Hepatocyte (in vitro differentiated cells): ENCODE measurements at places on chromosomes 3 and 15. TPM values are rescaled to one million over a fixed set of nuclear protein-coding genes. Genes with fewer than 3 reads are reported as not detected.

DNA sequence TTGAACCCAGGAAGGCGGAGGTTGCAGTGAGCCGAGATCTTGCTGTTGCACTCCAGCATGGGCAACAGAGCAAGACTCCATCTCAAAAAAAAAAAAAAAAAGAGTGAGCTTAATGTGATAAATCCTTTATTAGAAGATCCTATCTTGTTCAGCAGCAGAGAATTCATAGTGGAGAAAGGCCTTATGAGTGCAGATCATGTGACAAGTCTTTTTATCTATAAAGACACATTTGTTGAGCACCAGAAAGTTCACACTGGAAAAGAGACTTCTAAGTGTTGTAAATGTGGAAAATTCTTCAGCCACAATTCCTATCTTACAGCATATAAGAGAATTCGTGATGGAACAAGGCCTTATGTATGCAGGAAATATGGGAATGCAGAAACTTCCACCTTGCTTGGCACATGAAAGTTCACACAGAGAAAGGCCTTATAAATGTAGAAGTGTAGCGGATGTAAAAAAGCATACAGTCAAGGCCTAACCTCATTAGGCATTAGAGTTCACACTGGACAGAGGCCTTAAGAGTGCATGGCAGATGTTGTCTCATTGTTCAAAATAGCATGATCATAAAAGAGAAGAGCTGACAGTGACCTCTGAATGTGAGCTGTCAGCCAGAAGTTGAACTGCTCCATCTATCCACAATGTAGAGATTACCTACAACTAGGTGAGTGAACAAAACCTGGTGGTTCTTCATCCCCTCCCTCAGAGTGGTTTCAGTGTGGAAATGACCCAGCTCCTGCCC, 16.7 kb downstream of the ADAM10 start:
- DNase-seq: no peak

DNA sequence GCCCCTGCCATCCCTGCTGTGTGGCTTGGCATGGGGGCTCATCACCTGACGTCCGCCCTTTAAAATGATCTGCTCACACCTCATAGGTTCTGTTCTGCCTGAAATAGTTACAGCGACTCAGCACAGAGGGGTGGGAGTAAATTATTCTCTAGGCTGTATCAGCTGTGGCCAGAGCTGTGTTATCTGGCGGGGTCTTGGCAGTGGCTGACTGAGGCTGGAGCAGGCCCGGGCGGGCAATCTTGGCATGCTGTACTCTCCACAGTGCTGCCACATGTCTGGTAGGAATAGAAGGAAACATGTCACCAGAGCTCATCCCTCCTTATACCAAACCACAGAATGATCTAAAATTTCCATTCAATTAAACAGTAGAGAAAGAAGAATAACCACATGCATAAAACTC, 499.9 kb upstream of the LMCD1 start:
- DNase-seq: no peak

DNA sequence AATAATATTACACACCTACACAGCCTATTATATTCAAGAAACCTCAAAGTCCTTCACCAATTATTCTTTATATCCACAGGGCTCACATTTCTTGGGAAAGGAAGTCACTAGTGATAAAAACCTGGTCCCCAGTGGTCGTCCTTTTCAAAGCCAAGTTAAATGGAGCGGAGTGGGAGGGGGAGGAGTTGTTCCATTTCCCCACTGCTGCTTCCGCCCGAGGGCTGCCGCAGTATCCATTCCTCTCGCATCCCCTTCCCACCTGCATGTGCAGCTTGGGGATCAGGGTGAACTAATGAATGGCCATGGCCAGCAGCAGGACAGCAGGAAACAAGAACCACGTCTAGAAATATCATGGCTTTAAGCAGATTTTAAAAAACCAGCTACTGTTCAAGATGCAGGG, 76.4 kb upstream of the SEMA6D start:
- no peak for DNase-seq

GRCh38 chr3:129015388-129016105, 14.4 kb downstream of the EFCC1 start:
- DNase-seq: no peak

GRCh38 chr3:42090973-42091731, at the start of gene TRAK1:
Gene TRAK1, plus strand, starts transcription at chr3:42091357. Its CDS starts 113 bp downstream, at chr3:42091470.
- peak; percentile 36 for DNase-seq

The SERINC4 gene
- 0.10 and 0.24 TPM in 2 replicates for total RNA-seq

DNA sequence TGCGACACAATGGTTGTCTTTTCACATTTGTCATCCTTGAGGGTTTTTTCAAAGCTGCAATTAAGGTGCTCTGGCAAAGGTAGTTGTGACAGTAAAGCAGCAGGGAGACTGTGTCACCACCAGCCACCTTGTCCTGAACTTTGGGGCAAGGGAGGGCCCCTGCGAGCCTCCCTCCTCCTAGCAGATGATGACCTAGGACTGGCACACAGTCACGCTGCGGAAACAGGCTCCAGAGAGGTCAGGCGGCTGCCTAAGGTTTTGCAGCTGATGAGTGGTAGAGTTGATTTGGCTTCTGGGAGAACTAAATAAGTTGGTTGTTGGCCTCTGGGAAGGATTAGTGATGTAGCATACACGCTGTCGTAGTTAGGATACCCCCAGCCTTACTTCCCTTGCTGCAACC, 62.7 kb downstream of the PDIA5 start:
- no peak for DNase-seq

DNA sequence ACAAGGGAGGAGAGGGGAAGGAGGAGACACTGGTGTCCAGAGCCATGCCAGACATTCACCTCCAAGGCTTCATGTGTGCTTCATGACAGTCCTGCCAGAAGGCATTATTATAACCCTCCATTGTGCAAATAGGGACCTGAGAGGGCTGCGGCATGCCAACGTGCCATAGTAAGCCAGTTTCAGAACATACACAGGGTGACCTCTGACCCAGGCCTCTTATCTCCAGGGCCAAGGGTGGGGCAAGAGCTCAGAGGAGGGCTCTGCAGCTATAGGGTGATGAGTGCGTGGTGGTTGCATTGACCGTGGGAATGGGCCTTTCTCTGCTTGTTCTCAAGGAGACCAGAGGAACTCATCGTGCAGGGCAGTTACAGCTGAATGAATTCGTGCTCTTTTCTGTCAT, 9.7 kb upstream of the ACSBG1 start:
- peak; percentile 22 for DNase-seq

The MST1R gene
- 7.5 and 8.7 TPM in 2 replicates for total RNA-seq

The SQOR gene
- 27.3 and 37.0 TPM in 2 replicates for total RNA-seq

GRCh38 chr15:74937272-74937589, 642 bp downstream of the COX5A start:
- DNase-seq: no peak

The P3H2 gene
- 14.5 and 29.7 TPM in 2 replicates for total RNA-seq

- peak; percentile 32 for DNase-seq
These were observed 308.4 kb downstream of the SQOR start for GRCh38 chr15:45943240-45943639.

DNA sequence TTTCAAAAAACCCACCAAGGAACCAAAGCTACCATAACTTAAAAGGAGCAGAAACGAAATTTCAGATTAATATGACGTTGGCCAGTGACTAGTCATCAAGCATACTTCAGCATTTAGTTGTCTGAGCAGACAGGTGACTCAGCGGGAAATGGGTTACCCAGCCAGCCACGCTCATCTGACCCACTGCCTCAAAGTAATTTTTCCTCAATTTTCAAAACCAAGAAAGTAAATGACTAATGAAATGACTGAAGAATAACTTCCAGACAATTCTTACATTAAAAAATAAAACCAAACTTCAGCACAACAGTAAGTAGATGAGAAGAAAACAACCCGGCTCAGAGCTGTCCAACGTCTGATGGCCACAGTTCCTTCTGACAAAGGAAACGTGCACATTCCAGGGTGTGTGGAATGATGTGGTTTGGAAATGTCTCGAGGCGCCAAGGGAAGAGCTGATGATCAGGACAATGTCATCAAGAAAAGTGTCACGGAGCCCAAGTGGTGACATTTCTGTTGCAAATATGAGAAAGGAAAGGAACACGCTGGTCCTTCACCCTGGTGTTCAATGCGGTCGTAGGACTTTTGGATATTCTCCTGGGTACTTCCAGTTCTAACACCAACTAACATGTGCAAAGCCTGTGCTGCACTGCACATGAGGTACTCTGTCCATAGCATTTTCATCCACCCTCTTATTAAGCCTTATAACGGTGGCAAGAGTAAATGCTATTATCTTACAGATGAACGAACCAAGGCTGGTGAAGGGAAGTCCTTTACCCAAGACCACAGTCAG, 79.1 kb downstream of the FOXP1 start:
- DNase-seq: no peak

The ZDHHC19 gene
- not detected in 2 replicates for total RNA-seq

The ISL2 gene
- 3.9 and 5.3 TPM in 2 replicates for total RNA-seq

DNA sequence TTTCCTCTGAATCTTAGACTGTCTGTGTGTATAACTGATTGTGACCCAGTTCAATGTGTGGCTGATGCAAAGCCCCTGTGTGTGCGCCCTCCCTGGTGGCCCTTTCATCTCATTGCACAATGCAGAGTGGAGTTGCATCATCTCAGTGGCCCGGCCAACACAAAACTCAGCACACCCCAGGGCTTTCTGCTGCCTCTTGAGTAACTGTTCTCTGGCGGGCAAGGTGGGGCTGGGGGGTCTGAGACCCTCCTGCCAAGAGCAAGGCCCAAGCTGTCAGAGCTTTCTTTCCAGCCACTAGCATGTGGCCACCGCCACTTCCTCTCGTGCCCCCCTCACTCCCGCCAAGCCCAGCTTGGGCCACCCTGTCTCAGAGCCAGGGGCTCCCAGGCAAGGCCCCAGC, 80.7 kb upstream of the ALDH1L1 start:
- DNase-seq: peak; percentile 55

GRCh38 chr15:98777426-98777825, 129.1 kb downstream of the IGF1R start:
- no peak for DNase-seq

DNA sequence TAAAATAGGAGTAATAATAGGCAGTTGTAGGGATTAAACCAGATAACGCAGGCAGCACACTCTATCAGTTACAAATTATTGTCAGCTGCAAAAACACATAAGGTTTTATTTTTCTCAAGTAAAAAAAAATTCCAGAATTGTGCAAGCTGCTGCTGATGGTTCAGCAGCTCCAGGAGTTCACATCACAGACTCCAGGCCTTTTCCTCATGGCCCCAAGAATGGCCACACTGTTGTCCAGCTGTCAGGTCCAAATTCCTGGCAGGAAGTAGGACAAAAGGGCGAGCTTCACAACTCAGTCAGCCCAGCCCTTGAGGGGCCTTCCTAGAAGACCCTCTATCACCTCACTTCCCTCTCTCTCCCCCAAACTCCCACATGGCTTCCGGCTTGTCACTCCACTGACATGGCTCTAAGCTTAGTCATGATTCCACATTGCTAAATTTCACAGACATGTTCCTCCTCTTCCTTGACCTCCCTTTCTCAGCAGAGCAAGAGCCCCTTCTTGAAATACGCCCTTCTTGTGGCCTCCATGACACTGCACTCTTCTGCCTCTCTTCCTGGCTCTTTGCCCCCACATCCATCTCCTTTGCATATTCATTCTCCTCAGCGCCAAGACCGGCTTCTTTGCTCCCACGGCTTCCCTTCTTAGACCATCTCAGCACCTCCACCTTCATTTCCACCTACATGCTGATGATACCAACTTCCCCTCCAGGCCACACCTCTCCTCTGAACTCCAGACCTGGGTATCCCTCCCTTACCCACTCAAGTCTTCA, 27.4 kb upstream of the FAM174B start:
- no peak for DNase-seq

DNA sequence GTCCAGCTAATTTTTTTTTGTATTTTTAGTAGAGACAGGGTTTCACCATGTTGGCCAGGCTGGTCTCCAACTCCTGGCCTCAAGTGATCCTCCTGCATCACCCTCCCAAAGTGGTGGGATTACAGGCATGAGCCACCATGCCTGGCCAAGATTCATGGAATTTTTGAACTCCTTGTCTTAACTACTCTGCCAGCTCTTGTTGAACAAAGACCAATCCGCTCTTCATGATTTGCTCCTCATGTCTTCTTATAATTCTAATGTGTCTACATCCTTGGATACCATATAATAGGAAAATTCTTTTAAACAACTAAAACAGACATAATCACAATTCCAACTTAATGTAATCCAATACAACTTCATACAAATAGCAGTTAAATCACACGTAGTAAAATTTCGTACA, 21.3 kb downstream of the UBA5 start:
- DNase-seq: no peak

DNA sequence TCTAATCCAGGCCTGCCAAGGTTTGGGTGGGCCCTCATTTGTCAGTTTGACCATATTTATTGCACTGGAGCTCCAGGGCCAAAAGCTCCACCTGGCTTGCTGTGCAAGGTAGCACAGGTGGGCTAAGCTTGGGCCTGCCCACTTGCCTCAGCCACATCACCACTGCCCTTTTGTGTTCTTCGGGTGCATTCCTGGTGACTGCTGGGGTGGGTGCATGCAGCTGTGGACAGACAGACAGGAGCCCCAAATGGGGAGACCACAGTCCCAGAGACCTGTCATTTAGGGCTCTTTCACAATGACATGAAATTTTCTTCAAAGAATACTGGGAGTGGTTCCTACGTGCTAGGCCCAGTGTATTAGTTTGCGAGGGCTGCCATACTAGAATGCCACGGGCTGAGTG, 2.7 kb downstream of the MESP2 start:
- no peak for DNase-seq

GRCh38 chr15:74614744-74615507, 710 bp upstream of the CLK3 start:
- peak; percentile 93 for DNase-seq

GRCh38 chr3:88152841-88153240, 3.1 kb downstream of the C3orf38 start:
- DNase-seq: no peak

The ARHGAP11A gene
- 4.7 and 4.9 TPM in 2 replicates for total RNA-seq

GRCh38 chr15:75721923-75722870, 9.5 kb upstream of the CSPG4 start:
- DNase-seq: no peak

DNA sequence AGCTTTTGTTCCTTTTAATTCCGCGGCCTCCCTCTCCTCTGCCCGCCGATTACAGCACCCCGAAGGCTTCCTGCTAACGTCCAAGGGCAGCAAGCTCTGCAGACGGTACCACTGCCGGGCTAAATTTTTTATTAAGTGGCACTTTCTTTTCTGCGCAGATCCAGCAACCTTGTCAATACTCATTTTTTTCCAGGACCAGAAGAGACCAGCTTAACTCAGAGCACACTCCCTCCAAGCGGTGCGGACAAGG, 542 bp upstream of the MEIS2 start:
- DNase-seq: no peak

- DNase-seq: no peak
These were observed 437.4 kb upstream of the THBS1 start for GRCh38 chr15:39143479-39143878.

DNA sequence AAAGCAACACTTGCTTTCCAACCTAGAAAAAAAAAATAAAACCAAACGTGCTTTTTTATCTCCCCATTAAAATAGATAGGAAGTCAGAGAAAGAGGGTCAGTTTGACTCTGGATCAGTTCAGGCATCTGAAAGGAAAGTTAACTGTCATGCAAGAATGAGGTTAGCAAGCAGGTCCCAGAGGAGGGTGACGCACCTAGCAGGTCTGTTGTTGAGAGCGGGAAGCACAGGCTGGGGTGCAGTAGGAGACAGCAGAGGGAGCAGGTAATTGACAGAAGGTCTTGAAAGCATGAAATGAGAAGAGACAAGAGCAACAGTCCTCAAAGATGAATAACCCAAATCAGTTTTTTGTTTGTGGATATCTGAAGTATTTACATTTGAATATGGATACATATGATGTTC, 82.5 kb downstream of the ANO10 start:
- no peak for DNase-seq

GRCh38 chr3:184688251-184688881, 23.5 kb downstream of the MAGEF1 start:
- no peak for DNase-seq

The IMPG2 gene
- 0.72 and 0.77 TPM in 2 replicates for total RNA-seq
